ENCODE measurements at places on chromosomes 7 and 10.

GRCh38 chr10:78543749-78544362 lies 510.2 kb downstream of the RPS24 start:
- DNase-seq = no peak

DNA sequence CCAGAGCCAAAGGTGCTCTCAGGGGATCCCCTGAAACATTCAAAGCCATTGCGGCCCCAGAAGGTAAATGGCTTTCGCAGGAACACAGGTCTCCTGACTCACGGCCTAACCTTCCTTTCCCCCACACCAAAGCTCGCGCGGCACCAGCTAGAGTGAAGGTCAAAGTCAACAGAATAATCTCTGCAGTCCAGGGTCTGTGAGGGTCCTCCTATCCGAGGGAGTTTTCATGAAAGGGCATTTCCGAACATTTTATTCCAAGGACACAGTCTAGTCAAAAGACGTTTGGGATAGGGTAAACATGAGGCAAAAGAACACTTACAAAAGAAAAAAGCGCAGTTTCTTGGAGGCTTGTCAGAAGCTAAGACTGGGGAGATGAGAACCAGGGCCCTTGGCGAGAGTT lies 559 bp upstream of the STEAP2 start:
- no peak for DNase-seq

GRCh38 chr7:562374-562675 lies 42.7 kb upstream of the PDGFA start:
- no peak for DNase-seq

DNA sequence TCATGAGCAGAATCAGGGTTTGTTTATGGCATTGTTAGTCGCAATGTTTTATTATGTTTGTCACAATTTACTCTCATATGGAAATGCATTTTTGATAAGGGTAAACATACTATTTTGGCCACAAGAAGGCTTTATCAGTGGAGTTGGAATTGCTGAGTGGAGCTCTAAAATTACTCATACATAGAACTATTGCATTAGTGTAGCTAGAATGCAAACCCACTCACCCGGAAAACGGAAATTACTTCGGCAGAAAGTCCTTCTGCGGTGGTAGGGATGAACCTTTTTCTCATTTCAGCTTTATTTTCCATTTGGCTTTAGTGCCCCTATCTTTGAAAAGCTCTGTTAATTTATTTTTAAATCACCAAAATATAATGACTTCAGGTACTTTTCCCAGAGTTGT lies 42.8 kb upstream of the NPY start:
- DNase-seq = no peak

- DNase-seq = no peak
These were observed 59.1 kb downstream of the ANKRD26 start for GRCh38 chr10:27041196-27041595.

DNA sequence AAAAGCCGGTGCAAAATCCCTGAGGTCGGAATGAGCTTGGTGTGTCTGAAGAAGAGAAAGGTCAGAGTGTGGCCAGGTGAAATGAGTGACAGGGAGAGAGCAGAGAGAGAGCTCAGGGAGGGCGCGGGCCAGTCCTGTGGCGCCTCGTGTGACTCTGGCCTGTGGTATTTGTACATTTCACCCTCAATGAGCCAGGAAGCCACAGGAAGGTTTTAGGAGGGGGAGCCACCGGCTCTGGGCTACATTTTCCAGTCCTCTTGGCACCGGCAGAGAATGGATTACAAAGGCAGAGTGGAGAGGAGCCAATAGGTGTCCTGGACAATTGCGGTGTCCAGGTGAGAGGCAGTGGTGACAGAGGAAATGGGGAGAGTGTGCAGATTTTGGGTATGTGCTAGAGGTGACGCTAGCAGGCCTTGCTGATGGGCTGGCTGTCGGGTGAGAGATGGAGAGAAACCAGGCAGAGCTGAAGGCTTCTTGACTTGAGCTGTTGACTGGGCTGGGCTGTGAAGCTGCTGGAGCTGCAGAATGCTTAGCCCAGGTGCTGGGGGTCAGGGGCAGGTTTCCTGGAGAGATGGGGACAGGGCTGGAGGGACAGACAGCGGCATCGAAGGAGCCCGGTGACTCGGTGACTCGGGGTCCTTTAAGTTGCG lies 38.1 kb downstream of the COL13A1 start:
- DNase-seq = no peak

DNA sequence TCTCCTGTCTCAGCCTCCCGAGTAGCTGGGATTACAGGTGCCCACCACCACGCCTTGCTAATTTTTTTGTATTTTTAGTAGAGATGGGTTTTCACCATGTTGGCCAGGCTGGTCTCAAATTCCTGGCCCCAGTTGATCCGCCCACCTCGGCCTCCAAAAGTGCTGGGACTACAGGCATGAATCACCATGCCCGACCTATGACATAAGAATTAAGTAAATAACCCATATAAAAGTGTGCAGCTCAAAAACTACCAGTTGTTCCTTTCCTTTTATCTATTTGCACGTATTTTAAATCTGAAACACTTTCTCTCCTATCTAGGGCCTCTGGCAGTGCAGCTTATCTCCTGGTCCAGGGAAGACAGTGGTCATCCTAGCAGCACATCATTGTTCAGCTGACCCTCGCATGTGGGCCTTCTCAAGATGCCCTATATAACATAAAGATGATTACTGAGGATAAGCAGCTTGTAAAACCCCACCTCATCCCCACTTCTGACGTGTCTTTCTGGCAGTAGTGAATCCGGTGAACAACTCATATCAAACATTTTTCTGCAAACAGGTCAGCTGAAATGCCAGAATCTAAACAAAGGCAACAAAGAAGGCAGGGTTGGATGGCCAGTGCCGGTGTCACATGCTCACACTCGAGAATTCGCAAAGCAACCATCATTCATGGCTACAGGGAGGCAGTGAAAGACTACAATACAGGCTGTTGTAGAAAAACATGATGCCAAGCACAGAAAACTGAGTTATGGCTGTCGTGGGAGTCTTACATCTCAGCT lies 36.0 kb upstream of the KCNIP2 start:
- DNase-seq = no peak

GRCh38 chr7:78607099-78607498 lies 808.5 kb downstream of the PHTF2 start:
- no peak for DNase-seq

- DNase-seq = no peak
These were observed 60.6 kb upstream of the FRMD4A start for GRCh38 chr10:14391342-14391741.

DNA sequence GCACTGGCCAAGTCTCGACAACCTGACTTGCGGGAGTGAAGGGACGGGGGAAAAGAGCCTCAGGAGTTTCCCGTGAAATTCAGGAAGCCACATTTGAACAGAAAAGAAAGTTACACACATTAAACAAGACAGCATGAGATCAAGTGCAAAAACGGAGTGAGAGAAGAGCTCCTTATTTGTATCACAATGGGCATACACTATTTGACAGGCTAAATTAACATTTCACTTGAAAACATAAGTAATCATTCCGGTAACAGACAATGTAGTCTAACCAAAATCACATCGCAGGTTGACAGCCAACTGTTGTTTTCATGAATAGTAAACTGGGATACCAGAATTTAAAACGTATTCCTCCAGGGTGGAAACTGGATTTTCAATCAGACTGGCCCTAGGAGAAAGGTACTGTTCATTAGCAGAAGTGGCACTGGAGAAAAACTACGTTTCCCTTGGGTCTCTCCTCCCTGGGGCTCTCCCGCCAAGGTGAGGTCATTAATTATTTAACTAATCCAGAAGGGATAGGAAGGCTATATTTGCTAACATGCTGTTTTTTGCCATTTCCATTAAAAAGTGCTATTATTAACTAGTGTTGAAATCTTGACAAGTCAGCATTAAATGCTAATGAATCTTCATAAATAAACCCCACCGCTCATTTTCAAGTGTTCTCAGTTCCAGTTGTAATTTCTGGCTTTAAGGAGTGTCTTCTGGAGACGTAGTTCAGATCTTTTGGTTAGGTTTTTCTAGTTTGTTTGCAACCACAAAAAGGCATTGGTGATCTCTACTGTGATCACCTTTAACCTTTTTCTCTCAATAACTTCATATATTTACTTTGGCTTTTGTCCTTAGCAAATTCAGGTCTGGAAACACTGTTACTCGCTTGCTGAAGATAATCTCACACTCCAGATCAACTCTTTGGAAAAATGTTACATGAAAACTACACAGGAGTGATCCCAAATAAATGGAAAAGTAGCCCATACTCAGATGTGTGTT lies 25.1 kb downstream of the RHEB start:
- DNase-seq = no peak

- no peak for DNase-seq
These were observed 118.6 kb downstream of the SH3PXD2A start for GRCh38 chr10:103736763-103737162.

DNA sequence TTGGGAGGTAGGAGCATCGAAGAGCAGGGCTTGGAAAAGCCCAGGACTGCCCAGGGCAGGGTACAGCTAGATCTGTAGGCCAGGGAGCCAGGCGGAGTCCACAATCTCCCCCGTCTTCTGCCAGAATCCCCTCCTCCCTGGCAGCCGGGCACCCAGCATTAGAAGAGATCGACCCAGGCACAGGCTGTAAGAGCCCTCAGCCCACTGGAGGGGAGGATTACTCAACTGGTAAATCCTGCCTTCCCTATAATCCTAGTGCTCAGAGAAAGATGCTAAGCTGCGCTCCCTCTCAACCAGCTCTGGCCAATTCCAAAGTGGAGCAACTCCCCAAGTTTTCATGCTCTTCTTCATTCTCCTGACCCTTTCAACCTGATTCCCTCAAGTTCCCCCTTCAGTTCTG lies 3.2 kb downstream of the SPOCK2 start:
- DNase-seq = no peak

DNA sequence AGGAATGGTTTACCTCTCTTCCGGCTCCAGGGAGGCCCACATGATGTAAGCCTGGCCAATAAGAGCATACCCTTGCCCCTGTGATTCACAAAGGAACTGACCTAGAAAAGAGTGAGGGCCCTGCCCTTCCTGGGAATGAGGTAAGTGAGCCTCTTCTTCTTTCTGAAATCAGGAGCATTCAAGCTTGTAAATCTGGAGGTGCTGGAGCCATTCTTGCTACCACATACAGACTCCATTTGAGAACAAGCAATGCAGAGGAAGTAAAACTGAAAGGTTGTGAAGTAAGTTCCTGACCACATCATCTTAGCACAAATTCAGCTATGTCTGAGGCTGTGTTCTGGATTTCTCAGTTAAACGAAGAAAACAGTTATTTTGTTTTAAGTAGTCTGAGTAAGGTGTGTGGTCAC lies 132.2 kb downstream of the CD36 start:
- no peak for DNase-seq

DNA sequence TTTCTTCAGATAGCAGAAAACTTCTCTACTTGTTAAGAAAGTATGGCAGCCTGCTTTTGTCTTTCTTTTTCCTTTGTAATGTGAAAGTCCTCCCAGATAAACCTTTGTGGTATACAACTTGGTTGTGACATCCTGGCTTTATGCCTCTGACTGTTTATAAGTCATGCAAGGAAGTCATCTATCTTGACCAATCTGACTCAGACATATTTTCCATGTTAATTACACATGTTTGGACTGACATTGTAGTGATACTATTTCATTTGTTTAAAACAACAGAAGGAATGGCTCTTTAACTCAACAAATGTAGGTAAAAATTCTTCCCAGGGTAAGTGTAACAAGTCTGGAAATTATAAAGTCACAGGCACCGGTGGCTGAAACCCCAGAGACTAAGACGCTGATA lies 341.6 kb upstream of the MEOX2 start:
- no peak for DNase-seq

DNA sequence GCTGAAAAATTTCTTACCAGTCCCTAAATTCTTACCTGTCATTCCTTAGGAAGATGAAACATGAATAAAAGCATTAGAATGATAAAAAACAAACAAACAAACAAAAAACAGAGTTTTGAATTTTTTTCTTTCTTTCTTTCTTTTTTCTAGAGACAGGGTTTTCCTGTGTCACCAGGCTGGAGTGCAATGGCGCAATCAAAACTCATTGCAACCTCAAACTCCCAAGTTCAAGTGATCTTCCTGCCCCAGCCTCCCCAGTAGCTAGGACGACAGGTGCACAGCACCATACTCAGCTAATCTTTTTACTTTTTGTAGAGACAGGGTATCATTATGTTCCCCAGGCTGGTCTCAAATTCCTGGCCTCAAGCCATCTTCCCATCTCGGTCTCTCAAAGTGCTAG lies 26.5 kb downstream of the NT5C2 start:
- DNase-seq = no peak

GRCh38 chr10:71443676-71444075 lies 47.0 kb downstream of the CDH23 start:
- DNase-seq = no peak

- DNase-seq = no peak
These were observed 28.3 kb downstream of the PALS2 start for GRCh38 chr7:24601600-24601999.

GRCh38 chr10:78894841-78895195 lies 173.9 kb upstream of the ZMIZ1 start:
- DNase-seq = no peak

- no peak for DNase-seq
These were observed 82.8 kb downstream of the CDK6 start for GRCh38 chr7:92753614-92754013.

GRCh38 chr10:5509236-5509635 lies 9.9 kb upstream of the CALML5 start:
- DNase-seq = no peak
